ENCODE measurements at places on chromosomes 13 and 19. TPM values are rescaled to one million over a fixed set of nuclear protein-coding genes. Genes with fewer than 3 reads are reported as not detected.

SYNGR4 gene
- not detected for total RNA-seq

DNA sequence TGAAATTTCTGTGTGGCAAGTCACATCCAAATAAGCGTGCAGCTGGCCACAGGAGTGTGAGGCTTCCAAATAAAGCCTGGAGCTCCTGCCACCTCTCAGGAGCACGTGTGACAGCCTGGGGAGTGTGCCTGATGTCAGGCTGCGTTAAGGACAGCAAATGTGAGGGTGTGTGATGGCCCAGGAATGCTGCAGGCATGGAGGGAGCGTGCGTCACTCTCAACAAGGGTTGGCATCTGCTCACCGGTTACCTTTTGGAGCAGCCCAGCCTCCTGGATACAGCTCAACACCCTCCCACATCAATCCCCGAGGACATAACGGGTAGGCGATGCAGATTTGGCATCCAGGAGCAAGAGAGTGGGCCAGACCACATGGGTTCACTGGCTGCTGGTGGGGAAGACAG, 19.0 kb downstream of the NUMBL start:
- DNase-seq: no peak

CNN1 gene
- total RNA-seq: not detected

YJEFN3 gene
- total RNA-seq: 13.4 TPM

DNA sequence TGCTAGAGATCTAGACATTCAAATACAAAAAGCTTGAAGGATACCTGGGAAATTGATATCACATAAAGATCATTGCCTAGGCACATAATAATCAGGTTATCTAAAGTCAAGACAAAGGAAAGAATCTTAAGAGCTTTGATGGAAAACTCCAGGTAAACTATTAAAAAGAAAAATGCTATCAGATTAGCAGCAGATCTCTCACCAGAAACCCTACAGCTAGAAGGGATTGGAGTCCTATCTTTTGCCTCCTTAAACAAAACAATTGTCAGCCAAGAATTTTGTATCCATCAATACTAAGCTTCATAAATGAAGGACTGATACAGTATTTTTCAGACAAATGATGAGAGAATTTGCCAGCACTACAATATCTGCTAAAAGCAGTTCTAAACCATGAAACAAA, 682.4 kb upstream of the ATXN8OS start:
- DNase-seq: no peak

GRCh38 chr19:582497-583197, 7.0 kb upstream of the HCN2 start:
- DNase-seq: no peak

GRCh38 chr19:8580710-8581281, 3.6 kb upstream of the MYO1F start:
- peak; percentile 84 for DNase-seq

DNA sequence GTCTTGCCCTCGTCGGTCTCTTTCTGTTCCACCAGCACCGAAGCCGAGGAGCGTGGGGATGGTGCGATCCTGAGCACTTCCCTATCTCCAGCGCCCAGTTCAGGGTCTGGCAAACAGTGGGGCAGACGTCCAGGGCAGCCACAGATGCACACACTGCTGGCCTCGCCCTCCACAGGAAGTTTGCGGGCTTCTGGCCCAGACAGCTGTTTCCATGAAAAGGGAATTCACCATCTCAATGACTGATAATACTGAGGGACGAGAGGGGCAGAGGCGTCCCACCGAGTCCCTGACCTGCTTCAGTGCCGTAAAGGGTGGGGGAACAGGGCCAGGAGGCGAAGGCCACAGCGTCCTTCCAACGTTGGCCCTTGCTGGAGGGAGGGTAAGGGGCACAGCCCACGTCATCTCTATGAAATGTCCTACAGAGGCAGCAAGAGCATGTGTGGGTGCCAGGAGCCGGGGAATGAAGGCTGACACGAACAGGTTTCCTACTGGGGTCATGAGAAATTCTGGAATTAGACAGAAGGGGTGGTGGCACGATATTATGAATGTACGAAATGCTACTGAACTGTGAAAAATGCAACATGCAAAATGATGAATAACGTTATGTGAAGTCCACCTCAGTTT, 19.5 kb downstream of the SHC2 start:
- no peak for DNase-seq

- no peak for DNase-seq
These were observed 4.7 kb downstream of the PTBP1 start for GRCh38 chr19:801861-802497.

DNA sequence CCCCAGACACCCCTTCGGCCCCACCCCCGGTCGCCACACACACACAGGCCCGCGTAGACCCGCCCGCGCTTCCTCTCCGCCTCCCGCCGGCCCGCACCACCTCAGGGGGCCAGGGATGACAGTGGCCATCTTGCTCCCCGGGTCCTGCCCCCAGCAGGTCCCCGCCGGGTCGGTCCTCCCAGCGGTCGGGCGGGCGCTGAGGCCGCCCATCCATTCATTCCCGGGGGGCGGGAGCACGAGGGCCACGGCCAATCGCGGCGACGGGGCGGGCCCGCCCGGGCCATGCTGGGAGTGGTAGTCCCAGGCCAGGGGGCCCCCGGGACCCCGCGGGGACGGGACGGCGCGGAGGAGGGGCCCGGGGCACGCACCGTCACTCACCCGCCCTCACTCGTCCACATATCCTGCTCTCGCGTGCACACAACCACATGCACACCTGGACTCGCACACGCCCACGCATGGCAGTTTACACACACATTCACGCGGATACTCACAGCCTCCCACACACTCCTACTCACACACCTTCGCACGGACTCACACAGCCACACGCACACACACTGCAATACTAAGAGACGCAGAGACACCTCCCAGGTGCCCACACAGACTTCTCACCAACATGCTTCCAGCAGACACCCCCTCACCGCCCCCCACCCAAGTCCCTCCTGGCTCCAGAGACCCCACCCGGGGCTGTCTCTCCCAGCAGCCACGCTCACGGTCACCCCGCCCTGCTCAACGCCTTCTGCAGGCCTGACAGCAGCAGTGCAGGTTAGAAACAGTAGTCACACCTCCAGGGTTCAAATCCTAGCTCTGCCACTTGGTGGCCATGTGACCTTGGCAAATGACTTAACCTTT, at the start of gene DPF1:
Gene DPF1 (minus strand): TSS at position 209 of the 849 bp plus-strand sequence. CDS start 80 bp downstream, at position 129.
- peak; percentile 38 for DNase-seq

DNA sequence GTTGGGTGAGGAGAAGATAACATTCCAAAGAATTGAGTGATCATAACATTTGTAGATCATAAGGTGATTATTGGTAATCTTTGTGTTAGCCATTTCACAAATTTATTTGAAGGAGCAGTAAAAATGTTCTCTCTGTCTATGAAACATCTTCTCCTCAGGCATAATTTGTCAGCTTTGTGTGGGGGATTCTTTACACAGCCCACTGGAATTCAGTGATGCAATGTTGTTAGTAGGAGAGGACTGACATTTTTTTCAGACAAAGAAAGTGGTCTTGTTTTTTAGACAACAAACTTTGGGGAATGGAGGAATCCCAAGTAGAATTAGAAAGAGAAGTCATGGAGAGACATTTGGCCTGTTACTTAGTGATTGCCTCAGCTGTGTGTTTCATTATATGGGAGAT, 100.3 kb downstream of the ITGBL1 start:
- DNase-seq: no peak

DNA sequence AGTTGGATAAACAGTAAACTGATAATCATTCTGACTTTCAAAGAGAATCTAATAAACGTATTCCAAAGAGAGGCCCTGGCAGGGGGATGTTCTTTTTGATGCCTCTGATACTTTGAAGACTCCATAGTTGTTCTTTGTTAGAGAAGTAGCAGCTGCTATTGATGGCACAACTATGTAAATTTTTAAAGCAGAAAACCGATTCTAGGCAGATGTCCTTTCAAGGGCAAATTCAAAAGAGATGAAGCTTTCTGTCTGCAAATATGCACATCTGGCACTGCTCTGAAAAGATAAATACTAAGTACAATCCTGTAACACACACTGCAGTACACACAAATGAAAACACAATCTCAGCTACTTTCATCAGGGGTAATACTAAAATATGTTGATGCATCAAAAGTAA, 250.1 kb downstream of the VWA8 start:
- no peak for DNase-seq

GRCh38 chr19:49594993-49595818, 4.2 kb downstream of the PRR12 start:
- no peak for DNase-seq

LILRB2 gene
- not detected for total RNA-seq

- DNase-seq: no peak
These were observed 324.6 kb downstream of the KLF12 start for GRCh38 chr13:73809561-73809960.

- DNase-seq: no peak
These were observed 1390.6 kb downstream of the UQCRFS1 start for GRCh38 chr19:27822336-27822735.

CABP5 gene
- total RNA-seq: not detected

- no peak for DNase-seq
These were observed 42.0 kb upstream of the TM9SF2 start for GRCh38 chr13:99459099-99459850.

DNA sequence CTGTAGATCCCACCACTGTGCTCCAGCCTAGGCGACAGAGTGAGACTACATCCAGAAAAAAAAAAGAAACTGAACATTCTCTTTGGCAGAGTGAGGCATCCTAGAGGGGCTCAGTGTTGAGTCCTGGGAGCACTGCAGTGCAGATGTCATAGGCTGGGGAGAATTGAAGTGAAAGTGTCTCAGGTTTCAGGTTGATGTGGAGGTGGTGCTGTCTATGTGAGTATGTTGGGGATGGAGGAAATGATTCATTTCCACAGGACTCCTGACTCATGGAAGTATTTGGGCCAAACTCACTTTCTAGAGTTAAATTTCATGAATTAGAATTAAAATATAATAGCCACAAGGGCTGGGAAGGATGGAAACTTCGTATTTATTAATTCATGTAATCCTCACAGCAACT, 134.4 kb upstream of the TSC22D1 start:
- no peak for DNase-seq

DNA sequence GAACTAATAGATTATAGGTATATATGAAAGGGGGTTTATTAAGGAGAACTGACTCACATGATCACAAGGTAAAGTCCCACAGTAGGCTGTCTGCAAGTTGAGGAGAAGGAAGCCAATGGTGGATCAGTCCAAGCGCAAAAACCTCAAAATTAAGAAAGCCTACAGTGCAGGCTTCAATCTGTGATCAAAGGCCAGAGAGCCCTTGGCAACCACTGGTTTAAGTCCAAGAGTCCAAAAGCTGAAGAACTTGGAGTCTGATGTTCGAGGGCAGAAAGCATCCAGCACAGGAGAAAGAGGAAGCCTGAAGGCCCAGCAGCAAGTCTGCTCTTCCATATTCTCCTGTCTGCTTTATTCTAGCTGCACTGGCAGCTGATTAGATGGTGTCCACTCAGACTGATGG, 721.3 kb upstream of the PCDH9 start:
- no peak for DNase-seq

CGB5 gene
- not detected for total RNA-seq

All from activated T-cell treated with anti-CD3 and anti-CD28 coated beads, Interleukin-2, amount 50 U/mL, for 4 hours (primary cell).